Hippocampal formation (tissue), 2 donors: ENCODE measurements at places on chromosomes 16 and 17.

- DNase-seq: no peak
These were observed 36.4 kb downstream of the HEATR3 start for GRCh38 chr16:50102051-50102746.

DNA sequence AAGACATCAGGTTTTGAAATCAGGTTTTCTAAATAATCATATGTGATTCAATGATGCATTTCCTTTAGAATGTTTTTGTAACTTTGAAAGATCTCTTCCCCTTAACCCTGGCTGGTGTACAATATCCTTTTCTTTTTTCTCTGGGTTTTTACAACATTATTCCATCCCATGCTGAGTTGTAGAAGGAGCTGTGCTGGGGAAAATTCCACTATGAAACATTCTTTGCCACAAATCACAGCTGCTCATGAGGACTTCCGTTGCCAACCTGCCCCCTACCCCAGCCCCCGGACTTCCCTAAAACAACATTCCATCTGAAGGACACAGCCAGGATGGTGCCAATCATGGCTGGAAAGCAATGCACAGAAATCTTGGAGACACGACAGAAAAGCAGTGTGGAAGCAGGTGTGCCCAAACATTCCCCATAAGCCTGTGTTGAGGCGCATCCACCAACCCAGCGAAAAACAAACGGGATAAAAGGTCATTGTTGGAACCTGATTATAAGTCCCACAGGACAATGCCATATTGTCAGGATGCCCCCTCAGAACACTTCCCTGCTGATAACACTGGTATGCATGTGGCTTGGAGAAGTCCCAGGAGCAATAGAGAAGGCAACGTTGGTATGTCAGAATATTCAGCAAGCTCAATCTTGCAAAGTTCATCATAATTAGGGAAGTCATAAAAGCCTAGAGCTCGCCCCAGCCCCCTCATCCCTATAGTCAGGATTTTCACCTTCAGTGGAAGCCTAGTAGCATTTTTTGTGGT lies 475.0 kb downstream of the HS3ST3B1 start:
- DNase-seq: no peak

GRCh38 chr16:2468233-2468724 lies 2.8 kb upstream of the NTN3 start:
- DNase-seq: no peak

- no peak for DNase-seq
These were observed 740 bp upstream of the ATP6V0D1 start for GRCh38 chr16:67481561-67482232.

DNA sequence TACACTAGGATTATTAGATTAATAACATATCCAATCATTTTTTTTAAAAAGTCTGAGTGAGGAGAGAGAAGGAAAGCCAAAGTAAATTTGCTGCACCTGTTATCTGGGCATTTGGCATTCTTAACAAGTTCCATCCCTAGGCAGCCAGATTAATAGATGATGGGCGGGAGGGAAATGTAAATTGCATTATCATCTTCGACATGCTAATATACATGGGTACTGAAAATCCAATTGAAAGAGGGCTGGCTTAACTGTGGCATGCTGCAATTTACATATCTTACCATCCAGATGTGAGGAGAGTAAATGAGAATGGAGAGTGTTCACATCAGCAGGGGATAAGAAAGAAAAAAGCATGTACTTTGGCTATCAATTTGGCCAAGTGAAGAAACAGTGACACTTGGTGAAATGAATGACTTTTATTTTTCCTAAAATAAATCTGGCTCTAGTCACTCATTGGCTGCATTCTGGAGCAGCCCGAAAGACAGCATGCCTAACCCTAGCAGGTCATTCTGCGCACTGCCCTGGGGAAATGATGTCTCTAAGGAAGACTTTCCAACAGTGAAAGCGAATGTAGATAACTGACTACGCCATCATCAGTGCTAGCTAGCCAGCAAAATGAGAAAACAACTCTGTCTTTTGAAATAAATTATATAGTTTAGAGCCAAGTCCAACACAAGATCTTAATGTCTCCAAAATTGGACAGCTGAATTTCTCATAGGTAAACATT lies 57.9 kb downstream of the HYDIN start:
- DNase-seq: no peak

DNA sequence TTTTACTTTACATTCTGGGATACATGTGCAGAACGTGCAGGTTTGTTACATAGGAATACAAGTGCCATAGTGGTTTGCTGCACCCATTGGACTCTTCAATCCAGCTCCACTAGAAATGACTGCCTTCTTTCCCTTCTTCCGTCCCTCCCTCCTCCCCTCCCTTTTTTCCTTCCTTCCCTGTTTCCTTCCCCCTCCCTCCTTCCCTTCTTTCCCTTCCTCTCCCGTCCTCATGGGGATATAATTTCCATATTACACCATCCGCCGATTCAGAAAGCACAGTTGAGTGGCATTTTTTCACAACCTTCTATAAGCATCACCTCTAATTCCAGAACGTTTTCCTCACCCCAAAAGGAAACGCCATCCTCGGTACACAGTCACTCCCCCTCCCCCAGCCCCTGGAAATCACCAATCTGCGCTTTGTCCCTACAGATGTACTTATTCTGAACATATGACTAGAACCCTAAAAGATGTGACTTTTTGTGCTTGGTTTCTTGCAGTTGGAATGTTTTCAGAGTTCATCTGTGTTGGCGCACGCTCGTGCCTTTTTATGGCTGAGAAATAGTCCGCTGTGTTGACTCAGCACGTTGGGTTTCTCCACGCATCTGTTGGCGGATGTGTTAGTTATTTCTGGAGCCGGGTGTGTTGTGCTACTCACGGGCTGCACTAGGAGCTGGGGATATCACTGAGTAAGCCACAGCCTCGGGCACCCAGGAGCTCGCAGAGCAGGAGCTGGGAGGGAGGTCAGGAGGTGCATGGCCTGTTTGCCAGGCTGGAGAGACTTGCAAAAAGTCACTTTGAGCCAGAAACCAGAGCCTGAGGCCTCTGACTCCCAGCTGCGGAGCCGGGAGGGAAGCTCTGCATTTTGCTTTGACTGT lies 336.4 kb downstream of the SEC14L1 start:
- DNase-seq: no peak

DNA sequence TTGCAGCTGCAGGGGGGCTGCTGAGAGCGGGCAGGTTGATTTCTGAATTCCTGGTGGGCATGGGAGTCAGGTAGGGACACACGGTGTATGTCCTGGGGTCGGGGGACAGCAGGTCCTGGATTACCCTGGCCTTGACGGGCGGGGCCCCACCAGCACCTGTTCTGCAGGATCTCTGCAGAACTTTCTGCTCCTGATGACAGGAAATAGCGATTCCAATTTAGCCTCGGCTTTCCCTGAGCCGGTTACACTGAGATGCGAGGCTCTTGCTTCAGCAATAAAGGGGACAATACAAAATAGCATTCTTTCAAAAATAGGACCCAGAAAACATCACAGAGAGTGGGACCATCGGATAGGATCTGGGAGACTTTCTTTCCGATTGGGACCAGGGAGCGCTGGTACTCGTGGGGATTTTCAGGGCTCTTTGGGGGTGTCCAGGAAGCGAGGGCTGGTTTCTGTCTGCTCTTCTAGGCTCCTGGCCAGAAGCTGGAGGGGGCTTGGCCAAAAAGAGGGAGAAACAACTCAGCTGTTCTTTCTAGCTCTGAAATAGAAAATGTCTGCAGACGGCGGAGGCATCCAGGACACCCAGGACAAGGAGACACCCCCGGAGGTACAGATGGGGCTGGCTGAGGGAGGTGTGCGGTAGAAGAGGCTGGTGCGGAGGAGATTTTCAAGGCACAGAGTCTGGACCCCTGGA lies 642 bp downstream of the ZNF205 start:
- no peak for DNase-seq

- DNase-seq: no peak
These were observed 1.3 kb downstream of the TLCD3A start for GRCh38 chr17:733743-734142.

DNA sequence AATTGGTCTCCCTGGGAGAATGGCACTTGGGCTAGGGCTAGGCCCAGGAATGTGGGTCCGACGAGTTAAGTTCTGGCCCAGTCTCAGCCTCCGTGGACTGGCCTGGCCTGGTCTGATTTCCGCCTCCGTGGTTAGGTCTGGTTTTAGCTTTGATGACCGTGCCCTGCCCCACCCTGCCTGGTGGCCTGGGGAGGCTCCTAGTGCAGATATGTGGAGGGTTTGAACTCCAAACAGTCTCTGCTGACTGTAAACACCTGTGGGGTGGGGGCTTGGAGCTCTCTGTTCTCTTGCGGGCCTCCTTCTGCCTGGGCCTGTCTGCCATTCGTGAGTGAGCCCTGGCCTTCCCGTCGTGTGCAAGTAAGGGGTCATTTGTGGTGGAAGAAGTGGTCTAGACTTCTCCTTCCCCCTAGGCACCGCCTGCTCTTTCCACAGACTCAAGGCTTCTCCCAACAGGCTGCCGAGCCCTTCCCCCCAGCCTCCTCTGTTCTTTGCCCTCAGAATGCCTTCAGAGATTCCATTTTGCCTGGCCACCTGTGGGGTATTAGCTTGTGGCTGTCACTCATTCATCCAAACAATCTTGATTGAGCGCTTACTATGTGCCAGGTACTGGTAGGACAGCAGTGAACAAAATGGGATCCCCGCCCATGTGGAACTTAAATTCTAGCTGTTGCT lies 1.6 kb downstream of the ATP6V0C start:
- DNase-seq: no peak

DNA sequence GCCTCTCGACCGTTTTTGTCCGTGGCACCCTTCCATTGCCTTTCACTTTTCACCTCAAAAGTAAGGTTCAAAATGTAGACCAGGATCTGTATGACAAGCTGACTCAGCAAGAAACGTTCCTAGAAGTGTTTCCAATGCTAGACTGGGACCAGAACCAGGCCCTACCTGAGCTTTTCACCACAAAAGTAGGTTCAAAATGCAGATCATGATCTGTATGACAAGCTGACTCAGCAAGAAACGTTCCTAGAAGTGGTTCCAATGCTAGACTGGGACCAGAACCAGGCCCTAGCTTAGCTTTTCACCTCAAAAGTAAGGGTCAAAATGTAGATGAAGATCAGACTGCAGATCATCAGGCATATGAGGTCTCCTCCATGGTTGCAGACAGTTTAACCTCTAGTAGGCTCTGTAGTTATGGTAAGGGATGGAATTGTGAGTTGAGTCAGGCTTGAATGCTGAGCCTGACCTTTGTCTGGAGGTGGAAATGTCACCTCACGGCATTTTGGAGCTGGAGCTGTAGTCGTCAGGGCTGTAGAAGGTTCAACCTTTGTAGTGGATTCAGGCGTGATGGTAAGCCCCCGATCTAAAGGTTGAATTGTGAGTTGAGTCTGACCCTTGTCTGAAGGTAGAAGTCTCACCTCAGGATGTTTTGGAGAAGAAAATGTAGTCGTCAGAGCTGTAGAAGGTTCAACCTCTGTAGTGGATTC lies 50.2 kb upstream of the TMEM97 start:
- no peak for DNase-seq

DNA sequence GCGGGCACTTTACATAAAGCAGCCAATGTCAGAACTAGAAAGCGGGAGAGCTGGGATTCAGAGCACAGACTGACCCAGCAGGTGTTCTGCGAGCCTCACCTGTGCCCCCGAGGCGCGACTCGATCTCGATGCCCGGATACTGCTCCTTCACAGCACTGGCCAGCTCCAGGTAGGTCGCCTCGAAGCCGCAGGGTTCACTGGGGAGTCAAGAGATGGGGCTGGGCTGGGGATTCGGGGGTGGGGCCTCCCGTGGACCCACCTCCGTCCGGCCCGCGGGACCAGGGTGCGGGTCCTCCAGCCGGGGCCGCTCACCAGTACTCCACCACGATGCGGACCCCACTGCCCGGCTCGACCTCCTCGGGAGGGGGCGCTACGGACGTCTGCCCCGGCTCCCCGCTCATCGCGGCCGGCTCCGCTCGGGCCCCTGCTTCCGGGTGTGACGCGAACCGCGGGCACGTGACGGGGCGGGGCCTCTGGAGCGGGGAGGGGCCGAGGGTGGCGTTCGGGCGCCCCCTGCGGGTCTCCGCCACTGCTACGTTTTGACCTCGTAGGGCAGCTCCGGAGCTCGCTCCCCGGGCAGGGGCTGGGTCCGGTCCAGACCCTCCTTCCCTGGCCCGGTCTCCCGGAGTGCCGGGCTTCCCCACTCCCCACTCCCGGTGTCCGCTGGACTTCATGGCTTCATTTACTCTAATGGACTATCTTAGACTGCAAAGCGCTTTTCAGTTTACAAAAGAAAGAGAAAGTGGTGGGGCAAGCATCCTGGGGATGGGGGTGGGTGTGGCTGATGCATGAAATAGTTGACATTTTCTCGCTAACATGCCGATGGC lies at the start of gene MIEN1:
Gene MIEN1, minus strand, starts transcription at position 438 of the 827 bp plus-strand sequence. Its CDS starts 37 bp downstream, at position 401.
- peak; percentile 62 for DNase-seq

DNA sequence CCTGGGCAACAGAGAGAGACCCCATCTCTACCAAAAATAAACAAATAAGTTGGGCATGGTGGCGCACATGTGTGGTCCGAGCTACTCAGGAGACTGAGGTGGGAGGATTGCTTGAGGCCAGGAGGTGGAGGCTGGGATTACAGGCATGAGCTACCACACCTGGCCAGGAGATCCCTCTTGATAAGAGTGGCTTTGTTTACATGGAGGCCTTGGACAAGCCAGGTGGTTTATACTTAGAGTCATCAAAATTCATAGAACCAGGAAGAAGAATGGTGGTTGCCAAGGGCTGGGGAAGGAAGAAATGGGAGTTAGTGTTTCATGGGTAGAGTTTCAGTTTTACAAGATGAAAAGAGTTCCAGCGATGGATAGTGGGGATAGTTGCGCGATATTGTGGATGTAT lies 8.8 kb upstream of the ZFP1 start:
- no peak for DNase-seq

GRCh38 chr17:38703742-38704605 lies 1.1 kb upstream of the MLLT6 start:
- DNase-seq: no peak

- DNase-seq: no peak
These were observed 500.7 kb upstream of the HSBP1 start for GRCh38 chr16:83306961-83307593.

- no peak for DNase-seq
These were observed 139.4 kb downstream of the ZFHX3 start for GRCh38 chr16:72908362-72909167.

- DNase-seq: no peak
These were observed 4.8 kb downstream of the KRT23 start for GRCh38 chr17:40932608-40933007.

DNA sequence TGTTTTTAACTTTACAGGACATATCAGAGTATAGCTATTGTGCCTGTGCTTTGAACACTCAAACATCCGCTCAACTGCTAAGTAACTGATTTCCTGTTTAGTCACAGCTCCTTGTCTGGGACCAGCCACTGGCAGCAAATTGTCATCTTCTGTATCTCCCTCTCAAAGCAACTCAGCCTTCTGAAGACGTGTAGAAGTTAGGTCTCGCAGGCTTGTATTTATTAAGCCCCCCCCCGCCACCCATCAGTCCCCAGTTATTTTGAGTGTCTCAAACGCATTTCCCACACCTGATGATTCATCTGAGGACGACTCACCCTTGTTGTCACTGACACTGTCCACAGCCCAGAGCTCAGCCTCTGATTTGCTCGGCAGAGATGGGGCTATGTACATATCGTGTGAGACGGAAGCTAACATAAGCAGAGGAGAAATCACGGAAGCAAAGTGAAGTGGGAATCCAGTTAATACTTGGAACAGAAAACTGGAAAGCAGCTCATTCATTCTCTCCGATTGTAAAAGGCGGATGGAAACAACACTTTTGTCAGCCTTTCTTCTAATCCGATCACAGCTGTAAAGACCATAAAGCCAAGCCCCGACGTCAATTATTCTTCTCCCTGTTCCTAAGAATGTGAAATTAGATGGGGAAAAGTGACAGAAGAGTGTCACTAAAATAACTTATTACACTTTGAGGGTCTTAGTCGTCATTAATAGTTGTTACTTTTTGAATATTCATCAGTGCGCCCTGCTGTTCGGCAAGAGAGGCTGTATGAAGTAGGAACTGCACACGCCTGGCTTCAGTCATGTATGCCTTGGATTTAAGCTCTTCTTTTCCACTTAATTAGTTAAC lies 64.2 kb downstream of the PITPNC1 start:
- DNase-seq: no peak
